ENCODE measurements at places on chromosomes 5 and 9.

DNA sequence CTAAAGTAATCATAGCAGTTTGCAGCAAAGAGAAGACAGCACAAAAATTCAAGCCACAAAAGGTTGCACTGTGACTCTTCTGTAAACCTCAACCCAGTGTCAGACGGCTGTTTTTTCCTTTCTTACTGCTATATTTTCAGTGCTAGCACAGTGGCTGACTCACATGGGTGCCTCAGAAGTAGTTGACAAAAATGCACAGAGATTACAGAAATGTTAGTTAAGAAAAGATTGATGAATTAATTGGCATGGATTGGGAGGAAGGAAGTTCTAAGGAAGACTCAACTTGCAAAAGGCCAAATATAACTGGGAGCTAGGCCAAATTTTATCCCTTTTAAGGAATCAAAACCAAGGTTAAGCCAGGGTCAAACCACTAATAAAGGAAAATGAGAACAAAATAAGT is 43.7 kb upstream of the ITGA1 start:
- H3K36me3 ChIP-seq: no peaks in the 10 kb centered on the region
- DNase-seq: peak; percentile 64
- H3K4me1 ChIP-seq: peaks cover 55% of the 10 kb centered on the region
- H3K4me3 ChIP-seq: peak overlapping the region; percentile 29
- peaks cover 5% of the 10 kb centered on the region for H3K27me3 ChIP-seq
- peak overlapping the region; percentile 6 for H3K27ac ChIP-seq

DNA sequence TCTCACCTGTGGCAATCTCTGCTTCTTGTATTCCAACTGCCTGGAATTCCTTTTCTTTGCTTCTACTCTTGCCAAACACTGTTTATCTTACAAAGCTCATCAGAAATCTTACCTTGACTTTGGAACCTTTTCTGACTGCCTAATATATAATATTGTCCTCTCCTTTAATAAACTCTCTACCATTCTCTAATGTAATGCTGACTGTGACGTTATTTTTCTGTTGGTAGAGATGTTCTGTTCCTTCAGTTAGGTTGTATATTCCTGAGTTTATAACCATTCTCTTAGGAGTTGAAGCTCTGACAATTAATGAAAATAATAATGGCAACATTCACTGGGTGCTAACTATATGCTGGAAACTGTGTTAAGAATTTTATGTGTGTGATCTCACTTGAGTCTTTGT is 188.8 kb upstream of the ATP10B start:
- no peak overlapping the region for H3K4me3 ChIP-seq
- no peaks in the 10 kb centered on the region for H3K27me3 ChIP-seq
- H3K4me1 ChIP-seq: no peaks in the 10 kb centered on the region
- DNase-seq: no peak
- no peak overlapping the region for H3K27ac ChIP-seq
- no peaks in the 10 kb centered on the region for H3K36me3 ChIP-seq

DNA sequence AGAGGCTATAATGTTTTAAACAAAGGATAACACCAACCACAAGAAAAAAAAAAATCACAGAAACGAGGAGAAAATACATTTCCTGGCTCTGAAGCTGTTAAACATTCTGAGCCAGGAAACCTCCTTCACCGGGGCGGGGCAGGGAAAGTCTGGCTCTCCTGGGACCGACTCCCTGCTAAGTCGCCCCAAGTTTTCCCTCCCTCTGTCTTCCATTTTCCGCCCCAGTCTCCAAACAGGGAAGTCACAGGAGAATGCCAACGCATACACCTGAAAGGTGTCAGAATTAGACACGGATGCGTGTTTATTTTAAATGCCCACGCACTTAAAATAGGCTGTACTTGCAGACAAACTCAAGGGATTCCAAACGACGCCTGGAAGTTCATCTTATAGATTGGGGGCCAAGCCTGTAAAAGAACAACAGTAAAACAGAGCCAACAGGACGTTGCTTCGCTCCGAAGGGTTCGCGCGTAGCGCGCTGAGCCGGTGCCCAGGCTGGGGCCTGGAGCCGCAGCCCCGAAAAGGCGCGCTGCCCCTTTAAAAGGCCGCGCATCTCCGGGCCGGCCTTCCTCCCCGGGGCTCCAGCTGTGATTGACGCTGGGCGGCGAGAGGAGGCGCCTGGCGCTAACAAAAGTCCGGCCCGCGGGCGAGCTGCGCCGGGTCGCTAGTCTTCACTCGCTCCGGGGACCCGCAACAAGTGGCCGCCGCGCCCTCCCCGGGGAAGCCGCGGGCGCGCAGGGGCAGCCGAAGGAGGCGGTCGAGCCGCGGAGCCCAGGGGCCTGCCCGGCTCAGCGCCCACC is at the start of gene FBXL7:
Gene FBXL7, plus strand, starts transcription at position 653 of the 797 bp plus-strand sequence.
- no peak for DNase-seq
- no peaks in the 10 kb centered on the region for H3K4me1 ChIP-seq
- H3K36me3 ChIP-seq: peaks cover 1% of the 10 kb centered on the region
- H3K27me3 ChIP-seq: peaks cover 42% of the 10 kb centered on the region
- no peak within 1 kb of the TSS for H3K4me3 ChIP-seq
- H3K27ac ChIP-seq: no peak within 1 kb of the TSS

DNA sequence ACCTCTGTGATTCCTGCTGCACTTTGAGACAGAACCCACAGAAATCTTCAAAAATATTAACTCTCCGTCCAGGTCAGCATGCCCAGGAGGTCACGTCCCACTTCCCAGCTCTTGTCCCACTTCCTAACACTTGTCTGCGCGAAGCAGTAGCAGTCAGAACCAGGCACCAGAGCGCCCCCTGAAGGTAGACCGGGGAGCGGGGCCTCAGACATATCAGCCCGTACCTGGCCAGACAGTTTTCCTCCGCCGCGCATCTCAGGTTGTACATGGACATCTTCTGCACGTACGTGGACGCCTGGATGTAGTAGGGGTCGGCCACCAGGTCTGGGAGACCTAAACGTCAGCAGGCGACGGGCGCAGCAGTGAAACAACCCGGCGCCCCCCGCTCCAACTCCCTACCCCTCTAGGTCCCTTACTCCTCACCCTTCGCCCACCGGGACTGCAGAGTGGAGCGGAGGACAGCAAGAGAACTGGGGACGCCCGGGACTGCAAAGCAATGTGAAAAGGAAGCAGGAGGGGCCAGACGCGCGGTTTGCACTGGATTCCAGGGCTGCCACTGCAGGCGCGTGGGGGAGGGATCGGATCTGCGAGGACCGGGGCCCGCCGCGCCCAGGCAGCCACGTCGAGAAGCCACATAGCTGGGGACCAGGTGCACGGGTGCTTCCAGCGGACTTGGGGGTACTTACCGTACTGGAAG is 1.2 kb downstream of the LOX start:
- H3K4me1 ChIP-seq: peaks cover 10% of the 10 kb centered on the region
- peaks cover 67% of the 10 kb centered on the region for H3K27me3 ChIP-seq
- H3K36me3 ChIP-seq: no peaks in the 10 kb centered on the region
- no peak overlapping the region for H3K27ac ChIP-seq

DNA sequence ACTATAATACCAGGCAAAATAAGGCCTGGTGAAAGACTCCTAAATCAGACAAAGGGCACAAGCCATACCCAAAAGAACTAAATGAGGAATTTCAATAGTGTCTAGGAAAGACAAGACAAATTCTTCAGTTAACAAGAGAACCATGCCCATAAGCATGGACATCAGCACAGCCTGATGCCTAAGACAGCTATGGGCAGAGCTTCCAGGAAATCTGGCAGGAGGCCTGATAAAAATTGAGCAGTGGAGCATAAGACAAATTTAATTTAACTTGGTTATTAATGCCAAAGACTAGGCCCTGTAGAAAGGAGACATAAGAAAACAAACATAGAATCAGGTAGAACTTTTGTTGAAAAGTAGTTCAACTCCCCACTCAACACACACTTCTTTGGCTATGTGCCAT is 17.3 kb downstream of the KLHL3 start:
- DNase-seq: no peak
- no peaks in the 10 kb centered on the region for H3K4me1 ChIP-seq
- no peak overlapping the region for H3K4me3 ChIP-seq
- H3K27me3 ChIP-seq: no peaks in the 10 kb centered on the region
- H3K27ac ChIP-seq: no peak overlapping the region

DNA sequence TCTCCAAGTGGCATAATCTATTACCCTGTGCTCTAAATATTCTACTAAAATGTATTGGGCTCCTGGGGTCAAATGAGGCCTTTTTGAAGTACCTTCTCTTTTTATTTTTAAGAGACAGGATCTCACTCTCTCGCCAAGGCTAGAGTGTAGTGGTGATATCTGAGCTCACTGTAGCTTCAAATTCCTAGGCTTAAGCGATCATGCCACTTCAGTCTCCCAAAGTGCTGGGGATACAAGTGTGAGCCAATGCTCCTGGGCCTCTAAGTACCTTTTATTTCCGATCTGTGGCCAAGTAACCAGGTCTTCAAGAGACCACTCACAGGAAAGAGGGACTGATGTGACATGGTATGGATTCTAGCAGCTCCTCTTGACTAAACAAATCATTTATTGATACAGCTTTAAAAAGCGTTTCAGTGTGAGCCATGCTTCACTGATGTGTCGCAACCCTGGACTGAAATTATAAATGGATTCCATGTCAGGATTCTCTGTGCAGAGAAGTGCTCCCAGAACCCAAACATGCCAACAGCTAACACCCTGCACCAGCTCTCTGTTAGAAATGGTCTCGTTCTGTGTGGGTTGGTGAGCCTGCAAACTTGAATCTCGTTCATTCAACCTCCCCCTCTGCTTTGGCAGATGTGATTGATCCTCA is 477.8 kb downstream of the HINT1 start:
- H3K4me3 ChIP-seq: no peak overlapping the region
- H3K27me3 ChIP-seq: peaks cover 11% of the 10 kb centered on the region
- DNase-seq: no peak
- H3K36me3 ChIP-seq: no peaks in the 10 kb centered on the region
